T-helper 17 cell (primary cell): ENCODE measurements at places on chromosomes 7 and 10.

GRCh38 chr7:45158471-45158870, 880 bp downstream of the RAMP3 start:
- H3K4me3 ChIP-seq, result peak overlapping the region; percentile 50
- no peak for DNase-seq
- peaks cover 25% of the 10 kb centered on the region for H3K27me3 ChIP-seq
- H3K27ac ChIP-seq, result no peak overlapping the region
- H3K36me3 ChIP-seq, result peaks cover 9% of the 10 kb centered on the region

GRCh38 chr10:43235070-43235900, 31.6 kb downstream of the RASGEF1A start:
- peaks cover 14% of the 10 kb centered on the region for H3K4me1 ChIP-seq
- H3K4me3 ChIP-seq, result no peak overlapping the region
- H3K27me3 ChIP-seq, result no peaks in the 10 kb centered on the region
- DNase-seq, result peak; percentile 8
- H3K27ac ChIP-seq, result peak overlapping the region; percentile 41

DNA sequence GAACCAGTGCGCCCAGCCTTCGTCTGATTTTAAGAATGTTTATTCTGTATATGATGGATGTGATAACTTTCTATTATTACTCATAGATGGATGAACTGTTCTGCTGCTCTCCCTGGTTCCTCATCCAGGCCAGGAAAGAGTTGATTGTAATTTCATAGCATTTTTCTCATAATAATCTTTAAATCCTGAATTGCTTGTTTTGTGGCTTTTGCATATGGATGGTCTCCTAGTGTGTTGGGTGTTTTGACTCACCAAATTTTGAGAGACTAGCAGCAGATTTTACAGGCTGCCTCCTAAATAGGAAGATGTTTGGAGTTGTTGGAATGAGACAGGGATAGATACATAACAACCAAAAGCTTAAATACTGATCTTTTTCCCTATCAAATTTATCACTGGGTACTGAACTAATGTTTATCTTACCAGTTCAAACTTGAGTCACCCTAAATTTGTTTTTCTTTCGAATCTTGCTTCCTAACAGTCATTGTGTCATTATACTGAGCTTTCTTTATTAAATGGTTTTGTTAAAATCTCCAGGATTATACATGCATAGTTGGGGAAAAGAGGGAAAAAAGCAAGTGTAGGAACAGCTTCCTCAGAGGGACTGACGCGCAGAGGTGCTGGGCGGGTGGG, 106.0 kb upstream of the GATA3 start:
- no peak overlapping the region for H3K4me3 ChIP-seq
- H3K4me1 ChIP-seq, result peaks cover 35% of the 10 kb centered on the region
- no peaks in the 10 kb centered on the region for H3K27me3 ChIP-seq
- DNase-seq, result no peak

GRCh38 chr7:95269640-95270039, 54.7 kb downstream of the PON1 start:
- peaks cover 36% of the 10 kb centered on the region for H3K27me3 ChIP-seq
- no peak overlapping the region for H3K27ac ChIP-seq

- H3K4me3 ChIP-seq, result peak overlapping the region; percentile 74
- H3K27me3 ChIP-seq, result peaks cover 4% of the 10 kb centered on the region
- no peak for DNase-seq
These were observed 187.3 kb upstream of the PRSS58 start for GRCh38 chr7:142445019-142445686.

DNA sequence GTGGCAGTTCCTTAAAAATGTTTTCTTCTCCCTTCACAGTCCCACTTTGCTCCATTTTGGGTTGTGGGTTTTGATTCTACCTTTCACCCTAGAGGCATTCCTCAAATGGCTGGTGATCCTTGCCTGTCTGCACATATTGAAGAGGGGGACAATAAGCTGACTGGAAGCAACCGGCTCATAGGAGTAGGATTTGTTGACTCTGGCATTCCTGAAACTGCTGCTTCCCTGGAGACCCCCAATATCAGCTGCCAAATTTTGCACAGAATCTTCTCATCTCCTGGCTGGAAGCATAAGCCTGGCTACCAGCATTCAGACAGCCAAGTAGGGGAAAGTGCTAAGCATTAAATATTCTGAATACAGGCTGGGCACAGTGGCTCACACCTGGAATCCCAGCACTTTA, 53.7 kb downstream of the KIF5B start:
- DNase-seq, result no peak
- no peaks in the 10 kb centered on the region for H3K36me3 ChIP-seq
- no peak overlapping the region for H3K4me3 ChIP-seq
- no peak overlapping the region for H3K27ac ChIP-seq
- H3K4me1 ChIP-seq, result peaks cover 15% of the 10 kb centered on the region

DNA sequence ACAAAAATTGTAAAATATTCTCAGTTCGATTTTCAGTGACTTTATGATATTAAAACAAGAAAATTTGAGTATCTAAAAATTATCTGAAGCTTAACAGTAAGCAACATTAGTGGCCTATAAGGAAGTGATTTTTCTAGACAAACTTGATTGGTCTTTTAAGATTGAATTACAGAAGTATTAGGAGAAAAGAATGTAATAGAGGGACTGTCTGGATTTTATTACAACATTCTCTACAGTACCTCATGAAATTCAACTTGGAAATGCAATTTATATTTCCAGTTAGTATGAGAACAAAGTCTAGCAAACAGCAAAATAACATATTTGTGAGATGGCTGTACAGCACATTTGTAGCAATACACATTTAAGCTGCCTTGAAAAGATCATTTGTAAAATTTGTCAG, 18.8 kb downstream of the REEP3 start:
- H3K27ac ChIP-seq, result peak overlapping the region; percentile 51
- H3K4me1 ChIP-seq, result peaks cover 22% of the 10 kb centered on the region
- H3K4me3 ChIP-seq, result no peak overlapping the region
- peaks cover 4% of the 10 kb centered on the region for H3K36me3 ChIP-seq

DNA sequence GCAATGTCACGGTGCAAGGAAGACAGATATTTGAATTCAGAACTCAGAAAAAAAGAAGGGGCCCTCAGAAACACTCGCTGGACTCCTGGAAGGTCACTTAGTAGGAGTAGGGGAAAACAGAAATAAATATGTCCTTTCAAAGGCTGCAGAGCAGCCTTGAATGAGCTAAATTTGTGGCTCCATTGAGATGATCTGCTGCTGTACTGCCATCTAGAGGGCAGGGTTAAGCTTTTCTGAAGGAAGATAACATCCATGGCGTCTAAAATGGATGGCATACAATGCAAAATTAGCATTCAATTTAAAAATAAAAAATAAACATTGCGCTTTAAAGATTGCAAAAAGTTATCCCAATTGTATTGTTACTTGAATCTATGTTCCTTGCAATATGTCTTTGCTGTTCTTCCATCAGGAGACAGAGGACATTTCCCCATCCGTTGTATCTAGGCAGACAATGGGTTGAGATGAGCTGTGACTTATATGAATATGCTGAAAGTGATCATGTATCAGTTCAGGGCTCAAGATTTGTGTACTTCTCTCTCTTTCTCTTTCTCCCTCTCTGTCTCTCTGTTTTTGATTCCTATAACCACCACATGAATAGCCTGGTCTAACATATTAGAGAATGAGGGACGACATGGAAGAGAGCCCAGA, 642.2 kb downstream of the SH2D4B start:
- DNase-seq, result no peak
- H3K4me3 ChIP-seq, result no peak overlapping the region
- H3K4me1 ChIP-seq, result no peaks in the 10 kb centered on the region
- H3K27ac ChIP-seq, result no peak overlapping the region
- H3K36me3 ChIP-seq, result no peaks in the 10 kb centered on the region

DNA sequence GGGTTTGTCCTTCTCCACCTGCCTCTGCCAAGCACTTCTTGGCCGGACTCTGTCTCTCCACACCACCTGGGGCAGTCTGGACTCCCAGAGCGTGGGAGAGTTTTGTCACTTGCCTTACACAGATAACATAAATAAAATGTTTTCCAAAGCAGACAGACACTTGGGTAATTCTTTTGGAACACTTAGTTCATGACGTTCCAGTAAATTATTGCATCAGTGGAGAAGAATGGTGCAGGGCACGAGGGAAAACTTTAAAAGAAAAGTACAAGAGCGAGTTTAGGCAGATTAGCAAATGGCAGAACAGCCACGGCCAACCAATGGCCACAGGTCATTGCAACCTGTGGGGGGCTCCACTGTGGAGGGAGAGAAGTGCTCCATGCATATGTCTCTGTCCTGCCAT, 170.6 kb upstream of the GRB10 start:
- DNase-seq, result no peak
- no peaks in the 10 kb centered on the region for H3K36me3 ChIP-seq
- no peaks in the 10 kb centered on the region for H3K4me1 ChIP-seq
- H3K4me3 ChIP-seq, result no peak overlapping the region

- H3K4me1 ChIP-seq, result no peaks in the 10 kb centered on the region
- H3K27ac ChIP-seq, result no peak overlapping the region
- no peak overlapping the region for H3K4me3 ChIP-seq
- peaks cover 10% of the 10 kb centered on the region for H3K27me3 ChIP-seq
- no peak for DNase-seq
- no peaks in the 10 kb centered on the region for H3K36me3 ChIP-seq
These were observed 311.6 kb upstream of the MKI67 start for GRCh38 chr10:128437786-128438345.

DNA sequence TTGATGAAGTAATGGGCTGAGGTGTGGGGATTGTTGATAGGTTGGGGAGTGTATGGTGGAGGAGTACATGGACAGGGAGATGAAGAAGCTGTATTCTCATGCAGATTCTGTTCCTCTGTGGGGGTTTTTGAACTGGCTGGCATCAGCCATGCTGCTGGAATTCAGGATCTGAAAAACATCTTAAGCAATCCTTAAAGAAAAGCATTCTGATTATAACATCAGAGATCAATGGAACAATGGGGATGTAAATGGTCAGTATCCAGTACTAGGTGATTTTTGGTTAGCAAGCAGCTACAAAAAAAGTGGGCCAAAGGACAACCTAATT, 247.5 kb upstream of the GALNT17 start:
- no peak overlapping the region for H3K27ac ChIP-seq
- H3K4me1 ChIP-seq, result no peaks in the 10 kb centered on the region
- H3K36me3 ChIP-seq, result no peaks in the 10 kb centered on the region
- no peak for DNase-seq
- H3K4me3 ChIP-seq, result no peak overlapping the region
- H3K27me3 ChIP-seq, result no peaks in the 10 kb centered on the region

- peaks cover 26% of the 10 kb centered on the region for H3K4me1 ChIP-seq
- no peaks in the 10 kb centered on the region for H3K27me3 ChIP-seq
These were observed 25.5 kb downstream of the LRRC4 start for GRCh38 chr7:128005759-128006159.

DNA sequence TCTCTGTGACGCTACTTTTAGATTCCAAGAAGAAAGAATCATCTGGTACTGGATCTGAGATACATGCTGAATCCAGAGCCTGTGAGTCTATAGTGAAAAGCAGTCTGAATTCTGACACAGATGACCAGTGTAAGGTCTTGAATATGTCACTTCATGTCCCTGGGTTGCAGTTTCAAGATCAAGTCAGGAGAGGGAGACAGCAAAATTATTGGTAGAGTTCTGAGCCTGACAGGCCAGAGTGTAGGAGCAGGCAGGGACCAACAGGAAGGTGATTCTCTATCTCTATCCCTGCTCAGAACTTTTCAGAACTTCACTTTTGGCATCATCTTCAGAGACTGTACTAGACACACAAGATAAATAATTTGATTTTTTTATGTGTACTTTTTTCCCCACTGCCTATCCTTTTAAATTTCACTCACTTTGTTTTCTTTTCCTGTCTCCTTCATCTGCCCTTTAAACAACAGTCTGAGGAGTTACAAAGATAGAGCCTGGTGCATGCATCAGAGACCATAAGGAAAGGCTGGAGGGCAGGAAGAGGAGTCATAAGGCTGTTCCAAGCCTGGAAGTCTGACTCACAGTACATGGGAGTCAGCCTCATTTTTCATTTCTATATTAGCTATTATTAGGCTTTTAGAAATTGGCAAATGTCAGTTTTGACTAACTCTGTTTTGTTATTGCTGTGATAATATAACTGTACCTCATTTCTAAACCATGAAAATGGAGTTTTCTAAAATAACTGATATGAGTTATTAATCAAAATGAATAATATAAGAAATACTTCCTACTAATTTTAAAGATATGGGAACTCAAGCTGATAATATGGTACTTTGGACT, 120.2 kb upstream of the TMEM229A start:
- H3K36me3 ChIP-seq, result no peaks in the 10 kb centered on the region
- no peaks in the 10 kb centered on the region for H3K27me3 ChIP-seq
- no peaks in the 10 kb centered on the region for H3K4me1 ChIP-seq
- H3K4me3 ChIP-seq, result no peak overlapping the region
- H3K27ac ChIP-seq, result no peak overlapping the region
- no peak for DNase-seq

DNA sequence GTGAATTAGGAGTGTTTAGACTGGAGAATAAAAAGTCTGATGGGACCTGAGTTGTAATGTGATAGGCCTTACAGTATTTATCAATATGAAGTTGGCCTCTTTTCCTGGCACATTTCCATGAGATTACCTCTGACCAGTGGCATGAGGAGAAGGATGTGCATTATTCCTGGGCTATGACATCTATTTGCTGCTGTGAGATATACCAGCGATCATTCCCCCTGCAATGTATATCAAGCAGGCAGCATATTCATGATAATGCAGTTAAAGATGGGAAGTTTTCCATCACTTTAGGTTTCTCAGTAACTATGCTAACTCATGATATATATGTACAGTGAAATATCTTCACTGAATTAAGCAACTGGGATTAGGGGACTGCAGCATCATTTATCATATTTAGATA, 142.8 kb upstream of the MBL2 start:
- H3K4me1 ChIP-seq, result no peaks in the 10 kb centered on the region
- no peaks in the 10 kb centered on the region for H3K27me3 ChIP-seq
- no peak for DNase-seq
- H3K27ac ChIP-seq, result no peak overlapping the region
- H3K4me3 ChIP-seq, result no peak overlapping the region
- no peaks in the 10 kb centered on the region for H3K36me3 ChIP-seq

DNA sequence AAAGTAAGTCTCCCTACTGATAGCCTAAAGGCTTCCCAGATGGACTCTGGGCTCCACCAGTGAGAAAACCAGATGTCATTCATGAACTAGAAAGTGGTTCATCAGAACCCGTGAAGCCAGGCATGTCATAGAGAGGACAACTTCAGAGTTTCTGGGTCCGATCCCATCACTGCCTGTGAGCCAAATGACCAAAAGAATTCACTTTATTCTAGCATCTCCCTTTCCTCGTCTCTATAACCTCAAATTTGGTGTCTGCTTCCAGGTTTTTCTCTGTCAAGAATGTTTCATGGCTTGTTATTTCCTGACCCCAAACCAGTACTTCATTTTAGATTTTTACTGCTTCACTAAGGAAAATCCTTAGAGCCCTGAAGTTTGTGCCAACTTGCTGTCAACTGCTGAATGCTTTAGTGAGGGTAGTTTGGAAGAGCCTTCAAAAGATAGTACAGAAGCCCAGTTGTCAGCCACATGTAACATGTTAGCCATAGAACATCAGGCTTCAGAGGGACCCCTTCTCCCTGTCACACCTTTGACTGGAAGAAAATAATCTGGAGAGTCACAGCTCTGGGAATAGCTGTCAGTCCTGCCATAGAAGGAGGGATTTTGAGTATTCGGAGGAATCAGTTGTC, 34.0 kb downstream of the ITGB8 start:
- no peaks in the 10 kb centered on the region for H3K4me1 ChIP-seq
- no peaks in the 10 kb centered on the region for H3K27me3 ChIP-seq
- no peak overlapping the region for H3K4me3 ChIP-seq
- no peak overlapping the region for H3K27ac ChIP-seq
- no peak for DNase-seq

- H3K27ac ChIP-seq, result no peak overlapping the region
- no peak overlapping the region for H3K4me3 ChIP-seq
- no peak for DNase-seq
- no peaks in the 10 kb centered on the region for H3K36me3 ChIP-seq
- H3K27me3 ChIP-seq, result peaks cover 27% of the 10 kb centered on the region
- H3K4me1 ChIP-seq, result peaks cover 3% of the 10 kb centered on the region
These were observed 38.5 kb downstream of the COL1A2 start for GRCh38 chr7:94433224-94433623.
